ENCODE measurements at places on chromosomes 11 and 22.

DNA sequence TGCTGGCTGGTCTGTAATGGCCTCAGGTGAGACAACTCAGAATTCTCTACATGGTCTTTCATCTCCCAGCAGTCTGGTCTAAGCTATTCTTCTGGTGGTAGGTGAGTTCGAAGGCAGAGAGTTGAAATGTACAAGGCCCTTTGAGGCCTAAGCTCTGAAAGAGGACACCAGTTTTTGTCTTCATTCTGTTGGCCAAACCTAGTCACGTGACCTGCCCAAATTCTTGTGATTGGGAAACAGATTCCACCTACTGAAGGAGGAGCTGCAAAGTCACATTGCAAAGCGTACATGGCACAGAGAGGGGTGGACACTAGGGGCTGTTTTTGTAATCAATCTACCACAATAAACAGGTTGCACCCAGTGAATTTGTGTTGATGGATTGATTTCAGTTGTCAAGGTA is 193.5 kb downstream of the NAV2 start:
- DNase-seq = no peak

GRCh38 chr22:31238057-31238456 is 26.0 kb downstream of the LIMK2 start:
- no peak for DNase-seq

GRCh38 chr11:70029115-70029860 is 48.8 kb upstream of the ANO1 start:
- no peak for DNase-seq

DNA sequence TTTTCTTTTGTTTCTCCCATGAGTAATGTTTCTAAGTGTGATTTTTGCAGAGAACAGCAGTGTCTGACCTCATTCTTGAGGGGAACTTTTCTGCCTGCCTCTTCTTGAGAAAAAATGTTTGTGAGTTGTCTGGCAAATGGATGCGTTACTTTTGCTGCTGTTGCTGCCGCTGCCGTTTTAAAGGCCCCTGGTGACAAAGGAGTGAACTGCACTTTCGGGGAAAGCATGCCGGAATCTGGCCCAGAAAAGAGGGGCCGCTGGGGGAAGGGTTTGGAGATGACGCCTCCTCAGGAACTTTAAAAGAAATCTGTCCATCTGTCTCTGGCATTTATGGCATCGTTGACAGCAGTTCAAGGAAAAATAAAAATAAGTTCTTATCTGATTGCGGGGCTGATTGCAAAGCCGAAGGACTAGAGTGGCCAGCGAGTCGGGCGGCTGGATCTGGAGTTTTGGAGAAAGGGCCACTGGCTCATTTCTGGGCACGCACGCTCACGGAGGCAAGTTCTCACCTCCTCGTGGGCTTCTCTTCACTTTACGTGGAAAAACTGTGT is 16.5 kb downstream of the ZBTB16 start:
- no peak for DNase-seq

DNA sequence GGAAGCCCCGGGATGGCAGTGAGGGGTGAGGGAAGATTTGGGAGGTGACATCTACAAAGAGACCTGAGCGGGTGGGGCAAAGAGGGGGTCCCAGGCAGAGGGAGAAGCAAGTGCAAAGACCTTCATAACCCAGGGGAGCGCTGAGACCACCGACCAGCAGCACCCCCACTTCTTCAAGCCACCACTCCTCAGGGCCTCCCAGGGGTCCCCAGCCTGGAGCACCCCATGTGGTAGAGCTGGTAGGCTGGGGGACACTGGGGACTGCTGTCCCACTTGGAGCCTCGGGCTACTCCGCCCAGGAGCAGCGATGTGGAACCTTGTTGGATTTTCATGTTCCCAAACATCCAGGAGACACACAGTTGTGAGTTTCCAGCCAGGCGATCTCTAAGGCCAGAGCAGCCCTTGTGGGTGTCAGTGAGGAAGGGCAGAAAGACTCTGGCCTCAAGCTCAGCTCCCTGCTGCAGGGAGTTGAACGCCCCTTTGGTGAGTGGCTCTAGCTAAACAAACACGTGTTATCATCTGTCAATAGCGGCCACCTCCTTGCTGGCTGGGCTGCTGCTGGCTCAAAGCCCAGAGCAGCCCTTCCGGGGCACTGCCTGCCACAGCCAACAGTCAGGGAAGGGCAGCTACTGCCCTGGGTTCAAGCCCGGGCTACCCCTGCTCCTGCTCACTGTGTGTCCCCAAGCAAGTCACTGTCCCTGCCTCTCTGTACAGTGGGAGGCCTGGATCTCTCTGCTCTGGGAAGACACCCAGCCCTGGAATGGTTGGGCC is 25.7 kb upstream of the CHKA start:
- peak; percentile 39 for DNase-seq

GRCh38 chr11:134382257-134382656 is 29.8 kb downstream of the B3GAT1 start:
- DNase-seq = no peak
